ENCODE measurements at places on chromosomes 12 and 14. TPM values are rescaled to one million over a fixed set of nuclear protein-coding genes. Genes with fewer than 3 reads are reported as not detected.

Gene GPD1
- 9.0 TPM for total RNA-seq

Gene DCN
- total RNA-seq: 716 TPM

Gene MED13L
- 55.0 TPM for total RNA-seq

Gene SART3
- total RNA-seq: 24.9 TPM

Gene KRT4
- not detected for total RNA-seq

DNA sequence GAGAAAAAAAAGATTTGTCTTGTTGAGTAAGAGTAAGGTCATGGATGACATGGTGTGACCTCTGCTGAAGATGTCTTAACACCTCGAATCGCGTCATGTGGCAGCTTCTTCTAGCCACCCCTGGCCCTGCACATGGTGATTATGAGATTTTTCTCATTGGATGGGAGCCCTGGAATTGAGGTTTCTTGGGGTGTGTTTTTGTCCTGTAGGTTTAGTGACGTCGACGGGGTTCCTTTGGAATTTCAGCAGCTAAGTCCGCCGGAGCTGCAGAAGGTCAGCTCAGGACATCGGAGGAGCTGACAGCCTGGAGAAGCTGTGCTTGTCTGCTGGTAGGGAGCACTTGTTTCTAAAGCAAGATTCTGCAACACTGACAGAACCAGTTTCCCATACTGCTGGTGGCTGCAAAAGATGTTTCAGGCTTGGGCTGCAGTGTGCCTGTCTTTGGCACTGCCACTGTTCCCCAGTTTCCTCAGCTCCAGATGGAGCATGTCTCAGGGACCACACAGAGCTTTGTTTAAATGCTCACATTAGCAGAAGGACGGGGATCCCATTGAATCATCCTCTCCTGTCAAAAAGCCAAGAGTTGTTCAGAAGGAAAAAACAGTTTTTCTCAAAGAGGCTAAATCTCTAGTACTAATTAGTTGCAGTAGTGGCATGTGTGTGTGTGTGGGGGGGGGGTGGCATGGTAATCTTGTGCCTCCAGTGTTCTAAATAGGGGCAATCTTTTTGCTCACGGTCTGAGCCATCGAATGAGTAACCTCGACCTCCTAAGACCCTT, 5.2 kb upstream of the FOS start:
- DNase-seq: no peak

DNA sequence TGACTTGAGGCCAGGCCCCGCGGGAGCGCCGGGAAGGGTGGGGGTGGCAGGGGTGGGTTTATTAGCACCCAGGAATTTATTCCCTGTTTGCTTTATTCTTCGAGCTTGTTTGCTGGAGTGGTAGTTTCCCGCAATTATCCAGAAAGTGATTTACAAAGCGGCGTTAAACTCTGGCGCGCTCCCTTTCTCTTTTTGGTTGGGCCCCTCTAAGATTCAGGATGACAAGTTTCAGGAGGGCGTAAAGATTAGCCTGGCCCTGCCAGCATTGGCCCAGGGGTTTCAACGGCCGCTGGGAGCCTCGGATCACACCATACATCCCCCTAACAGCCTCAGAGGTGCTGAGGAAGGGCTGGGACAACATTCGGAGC, 444 bp upstream of the NKX2-8 start:
- no peak for DNase-seq

GRCh38 chr14:70707138-70708038, 65.7 kb downstream of the TTC9 start:
- no peak for DNase-seq

GRCh38 chr12:127640181-127640886, 626.6 kb upstream of the TMEM132C start:
- no peak for DNase-seq

DNA sequence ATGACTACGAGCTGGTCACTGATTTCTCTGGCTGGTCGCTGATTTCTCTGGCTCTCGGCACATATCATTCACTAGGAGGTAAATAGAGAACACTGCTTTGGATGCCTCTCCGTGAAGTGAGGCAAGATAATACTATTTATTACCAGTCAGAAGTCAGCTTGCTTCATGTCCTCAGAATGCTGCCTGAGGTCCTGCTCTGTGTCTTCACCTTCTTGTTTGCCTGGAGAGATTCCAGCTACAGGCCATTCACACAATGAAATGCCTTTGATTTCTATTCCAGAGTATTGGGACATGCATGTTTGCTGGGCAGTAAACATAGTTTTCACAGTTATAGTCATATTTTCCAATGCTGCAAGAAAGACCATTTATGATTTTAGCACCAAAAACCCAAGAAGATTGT, 106.7 kb downstream of the AEBP2 start:
- DNase-seq: no peak

- no peak for DNase-seq
Observed at GRCh38 chr14:98165976-98166375, 1106.0 kb downstream of the BCL11B start.

DNA sequence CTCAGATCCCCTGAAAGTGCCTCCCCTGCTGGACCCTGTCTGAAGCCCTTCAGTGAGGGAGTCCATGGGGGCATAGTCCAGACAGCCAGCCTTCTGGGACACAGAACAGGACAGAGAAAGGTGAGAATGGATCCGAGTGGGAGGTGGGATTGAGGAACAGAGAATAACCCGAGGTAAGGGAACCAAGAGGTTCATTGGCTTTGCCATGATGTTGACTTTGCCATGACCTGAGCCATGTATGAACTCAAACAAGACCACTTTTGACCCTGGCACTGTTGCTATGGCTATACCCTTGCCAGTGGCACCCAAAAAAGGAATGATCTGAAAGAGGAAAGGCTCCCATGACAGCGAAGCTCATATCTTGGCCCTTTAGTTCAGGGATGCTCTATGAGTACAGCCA, 22.6 kb upstream of the VDR start:
- DNase-seq: no peak

GRCh38 chr12:7959278-7959677, 23.3 kb upstream of the SLC2A3 start:
- DNase-seq: no peak

- DNase-seq: no peak
Observed at GRCh38 chr12:99605-100004, 33.0 kb downstream of the IQSEC3 start.

DNA sequence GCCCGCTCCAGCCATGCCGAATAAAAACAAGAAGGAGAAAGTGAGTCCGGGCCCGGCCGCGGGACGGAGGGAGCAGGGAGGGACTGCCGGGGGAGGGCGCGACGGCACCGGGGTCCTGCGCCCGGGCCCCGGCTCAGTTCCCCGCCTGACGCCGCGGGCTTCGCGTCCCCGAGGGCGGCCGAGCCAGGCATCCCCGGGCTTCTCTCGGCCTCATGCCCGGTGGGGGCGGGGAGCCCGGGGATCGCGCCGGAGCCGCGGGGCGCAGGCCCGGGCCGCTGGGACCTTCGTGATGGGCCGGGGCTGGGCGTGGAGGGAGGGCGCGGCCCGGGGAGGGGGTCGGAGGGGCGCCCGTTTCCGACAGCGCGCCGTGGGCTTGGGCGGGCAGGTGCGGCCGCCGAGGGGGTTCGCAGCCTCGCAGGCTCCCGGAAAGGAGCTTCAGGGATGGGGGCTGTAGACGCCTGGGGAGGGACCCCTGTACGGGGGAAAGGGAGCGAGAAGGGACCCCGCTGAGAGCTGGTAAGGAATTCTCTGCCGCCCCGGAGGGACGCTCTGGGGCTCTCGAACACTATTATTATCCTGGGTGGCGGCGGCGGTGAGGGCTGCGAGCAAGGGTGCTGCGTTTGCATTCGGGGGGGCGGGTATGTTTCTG, 496 bp downstream of the PPP2R5C start:
- DNase-seq: peak; percentile 39

DNA sequence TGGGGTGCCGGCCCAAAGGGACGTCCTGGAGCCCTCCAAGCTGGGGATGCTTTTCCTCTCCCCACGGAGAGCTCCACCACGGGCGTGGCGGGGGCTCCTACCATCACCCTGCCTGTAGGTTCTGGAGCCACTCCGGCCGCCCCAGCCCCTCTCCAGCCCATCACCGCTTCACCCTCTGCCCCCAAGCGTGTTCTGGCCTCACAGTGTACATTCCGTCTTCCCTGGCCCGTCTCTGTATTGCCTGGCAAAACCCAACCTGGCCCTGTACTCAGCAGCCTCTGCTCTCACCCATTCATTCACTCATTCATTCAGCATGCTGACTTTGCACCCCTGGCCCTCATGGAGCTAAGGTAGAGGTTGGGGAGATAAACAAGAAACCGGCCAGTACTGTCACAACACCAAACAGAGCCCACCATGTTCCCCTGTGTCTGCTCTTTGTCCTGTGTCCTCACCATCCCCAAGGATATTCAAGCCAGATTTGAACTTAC, 20.3 kb downstream of the SLC25A29 start:
- DNase-seq: no peak

GRCh38 chr12:66176105-66176900, 6.5 kb upstream of the TMBIM4 start:
- DNase-seq: no peak

DNA sequence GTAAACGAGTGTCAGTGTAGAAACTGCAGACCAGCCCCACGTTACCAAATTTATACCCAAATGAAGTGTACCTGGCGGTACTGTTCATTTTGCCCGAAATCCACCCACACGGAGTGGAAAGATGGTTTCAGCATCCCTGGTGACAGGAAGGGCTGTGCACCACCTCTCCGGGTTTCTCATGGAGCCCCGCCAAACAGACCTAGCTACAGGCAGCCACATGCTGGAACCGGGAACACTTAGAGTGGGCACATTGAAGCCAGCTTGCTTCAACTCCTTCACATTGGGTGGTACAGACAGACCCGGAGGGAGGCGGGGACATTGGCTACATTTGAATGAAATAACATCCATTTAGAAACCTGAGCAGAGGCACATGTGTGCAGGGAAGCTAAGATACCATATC, 84.4 kb downstream of the PPP2R5C start:
- DNase-seq: no peak

DNA sequence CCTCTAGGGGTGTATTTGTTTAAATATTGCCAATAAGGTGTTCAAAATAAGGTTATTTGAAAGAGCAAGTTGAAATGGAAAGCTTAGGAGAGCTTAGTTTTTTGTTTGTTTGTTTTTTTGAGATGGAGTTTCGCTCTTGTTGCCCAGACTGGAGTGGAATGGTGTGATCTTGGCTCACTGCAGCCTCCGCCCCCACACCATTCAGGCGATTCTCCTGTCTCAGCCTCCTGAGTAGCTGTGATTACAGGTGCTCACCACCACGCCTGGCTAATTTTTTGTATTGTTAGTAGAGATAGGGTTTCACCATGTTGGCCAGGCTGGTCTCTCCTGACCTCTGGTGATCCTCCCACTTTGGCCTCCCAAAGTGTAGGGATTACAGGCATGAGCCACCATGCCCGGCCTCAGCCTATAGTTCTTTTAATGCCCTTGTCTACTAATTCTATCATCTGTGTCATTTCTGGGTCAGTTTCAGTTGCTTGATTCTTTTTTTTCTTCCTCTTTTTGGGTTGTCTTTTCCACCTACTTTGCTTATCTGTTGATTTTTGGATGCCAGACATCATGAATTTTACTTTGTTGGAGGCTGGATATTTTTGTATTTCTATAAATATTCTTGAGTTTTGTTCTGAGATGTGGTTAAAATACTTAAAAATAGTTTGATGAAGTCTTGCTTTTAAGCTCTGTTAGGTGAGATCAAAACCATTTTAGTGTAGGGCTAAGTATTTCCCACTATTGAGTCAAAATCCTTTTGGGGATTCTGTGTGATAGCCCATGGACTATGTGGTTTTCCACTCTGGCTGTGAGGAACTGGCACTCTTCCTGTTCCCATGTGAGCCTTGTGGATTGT, 18.7 kb downstream of the RCOR1 start:
- DNase-seq: no peak

DNA sequence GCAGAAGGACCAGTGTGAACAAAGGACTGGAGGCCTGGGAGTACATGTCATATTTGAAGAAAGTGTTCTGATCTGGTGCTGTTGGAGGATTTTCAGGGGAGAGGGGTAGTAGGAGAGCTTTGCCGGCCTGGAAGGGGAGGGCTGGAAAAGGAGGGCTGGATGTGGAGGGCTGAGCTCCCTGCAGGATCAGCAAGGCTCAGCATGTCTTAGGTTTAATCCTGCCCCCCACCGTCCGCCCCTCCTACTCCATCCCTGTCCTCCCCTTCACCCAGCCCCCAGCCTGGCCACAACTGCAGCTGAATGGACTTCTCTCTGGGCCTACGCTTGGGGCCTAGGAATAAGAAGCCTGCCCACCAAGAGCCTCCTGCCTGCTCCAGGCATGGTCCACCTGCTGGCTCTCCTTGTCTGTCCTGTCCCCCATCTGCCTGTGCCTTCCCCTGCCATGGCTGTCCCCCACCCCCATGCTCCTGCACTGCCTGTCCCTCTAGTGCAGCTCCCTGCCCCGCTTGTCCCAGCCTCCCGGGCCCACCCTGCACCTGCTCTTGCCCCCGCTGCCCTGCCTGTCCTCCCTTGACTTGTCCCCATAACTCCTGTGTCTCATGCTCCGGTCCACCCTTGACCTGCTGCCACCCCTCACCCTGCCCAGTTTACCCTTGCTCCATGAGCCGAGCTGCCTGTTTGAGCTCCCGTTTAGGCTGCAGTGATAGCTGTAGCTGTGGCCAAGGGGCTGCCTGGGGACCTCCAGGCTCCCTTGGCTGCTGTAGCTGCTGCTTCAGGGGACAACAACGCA, 9.8 kb upstream of the RARG start:
- no peak for DNase-seq

GRCh38 chr12:65879878-65880277, 55.6 kb downstream of the HMGA2 start:
- DNase-seq: no peak

GRCh38 chr12:57864442-57865083, 18.0 kb upstream of the CTDSP2 start:
- no peak for DNase-seq

DNA sequence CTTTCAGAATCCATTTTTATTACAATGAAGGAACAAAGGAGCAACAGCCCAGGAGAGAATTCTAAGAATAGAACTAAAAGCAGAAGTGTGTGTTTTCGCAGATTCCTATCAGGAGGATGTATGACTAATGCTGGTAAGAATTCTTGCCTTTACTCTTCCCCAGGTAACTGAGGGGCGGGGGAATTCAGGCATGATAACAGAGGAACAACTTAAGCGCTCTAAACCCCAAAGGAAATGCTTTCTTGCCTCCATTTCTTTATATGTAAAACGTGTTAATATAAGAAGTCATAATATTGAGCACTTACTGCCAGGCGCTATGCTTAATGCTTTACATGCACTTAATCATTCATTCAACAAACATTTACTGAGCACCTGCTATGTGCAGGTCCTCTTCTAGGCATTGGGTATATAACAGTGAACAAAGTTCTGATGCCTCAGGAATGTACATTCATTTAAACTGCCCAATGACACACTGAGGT, 4.5 kb downstream of the HCAR1 start:
- no peak for DNase-seq

DNA sequence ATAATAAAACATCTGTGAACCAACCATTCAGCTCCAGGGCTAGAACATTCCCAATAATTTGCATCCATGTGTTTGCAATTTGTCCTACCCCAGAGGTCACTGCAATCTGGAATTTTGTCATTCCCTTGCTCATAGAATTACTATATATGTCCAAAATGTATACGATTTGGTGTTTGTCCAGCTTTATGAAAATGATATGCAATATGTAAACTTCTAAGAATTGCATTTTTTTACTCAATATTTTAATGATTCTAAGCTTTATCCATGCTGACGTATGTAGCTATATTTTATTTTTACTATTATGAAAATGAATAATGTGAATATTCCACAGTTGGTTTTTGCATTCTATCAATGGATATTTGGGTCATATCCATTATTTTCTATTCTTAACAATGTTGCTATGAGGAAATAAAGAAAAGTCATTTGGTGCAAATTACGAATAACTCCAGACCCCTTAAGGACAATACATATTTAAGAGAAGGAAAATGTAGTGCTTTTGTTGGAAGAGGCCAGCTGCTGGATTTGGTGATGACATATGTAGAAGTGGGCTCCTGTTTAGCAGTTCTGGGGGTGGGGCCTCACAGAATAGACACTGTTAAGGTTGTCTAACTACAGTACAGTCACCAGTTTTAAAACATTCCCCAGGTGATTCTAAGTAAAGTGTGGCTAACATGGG, 139.4 kb downstream of the SLC38A4 start:
- no peak for DNase-seq
